GM12891 (cell line): ENCODE measurements at places on chromosomes 4 and X.

DNA sequence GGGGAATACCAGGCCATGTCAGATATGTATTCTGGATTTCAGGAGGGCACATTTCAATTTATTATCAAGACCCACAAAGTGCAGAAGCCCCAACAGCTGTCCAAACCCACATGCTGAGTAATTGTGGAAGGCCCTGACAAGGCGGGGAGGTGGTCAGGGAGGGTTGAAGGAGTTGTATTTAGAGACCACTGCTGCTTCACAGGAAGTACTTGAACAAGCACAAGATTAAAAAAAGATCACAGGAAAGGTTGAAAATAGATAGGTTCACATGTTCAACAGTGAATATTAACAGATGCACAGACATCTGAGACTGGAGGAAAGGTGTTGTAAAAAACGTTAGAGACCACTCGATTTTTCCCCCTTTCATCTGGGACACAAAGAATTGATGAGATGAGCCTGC, 17.9 kb downstream of the ATP8A1 start:
- no peak for DNase-seq

GRCh38 chr4:25956260-25956659, 42.2 kb downstream of the SMIM20 start:
- DNase-seq, result no peak

GRCh38 chrX:107522901-107523300, 73.4 kb downstream of the FRMPD3 start:
- DNase-seq, result no peak

- DNase-seq, result no peak
Observed at GRCh38 chr4:184255361-184255760, 37.7 kb upstream of the ENPP6 start.

- DNase-seq, result no peak
Observed at GRCh38 chr4:94577136-94577535, 125.4 kb downstream of the PDLIM5 start.

DNA sequence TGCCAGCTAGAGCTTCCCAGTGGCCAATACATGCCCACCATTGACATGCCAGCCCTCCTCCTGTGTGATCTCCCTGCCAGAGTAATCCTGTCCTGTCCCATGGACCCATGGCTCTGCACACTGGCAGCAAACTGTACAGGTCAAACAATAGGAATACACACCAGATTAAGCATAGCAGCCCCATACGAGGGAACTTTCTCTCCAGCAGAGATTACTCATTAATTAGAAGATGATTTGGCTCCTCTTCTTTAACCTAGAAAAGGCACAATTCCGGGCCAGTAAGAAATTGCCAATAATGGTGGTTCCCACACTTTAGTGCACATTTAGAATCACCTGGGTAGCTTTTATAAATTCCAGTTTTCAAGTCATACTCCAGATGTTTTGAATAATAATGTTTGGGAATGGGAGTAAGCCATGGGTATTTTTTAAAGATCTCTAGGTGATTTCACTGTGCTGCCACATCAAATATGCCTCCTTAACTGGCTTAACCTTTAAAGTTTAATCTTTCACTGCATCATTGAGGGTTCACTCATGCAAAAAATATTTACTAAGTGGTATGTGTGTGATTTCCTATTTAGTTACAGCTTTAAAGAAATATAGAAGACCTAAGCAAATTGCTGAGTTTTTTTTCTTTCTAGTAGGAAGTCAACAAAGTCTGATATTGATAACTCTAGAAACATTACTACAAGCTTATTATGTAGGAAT, 277.6 kb upstream of the NWD2 start:
- no peak for DNase-seq

DNA sequence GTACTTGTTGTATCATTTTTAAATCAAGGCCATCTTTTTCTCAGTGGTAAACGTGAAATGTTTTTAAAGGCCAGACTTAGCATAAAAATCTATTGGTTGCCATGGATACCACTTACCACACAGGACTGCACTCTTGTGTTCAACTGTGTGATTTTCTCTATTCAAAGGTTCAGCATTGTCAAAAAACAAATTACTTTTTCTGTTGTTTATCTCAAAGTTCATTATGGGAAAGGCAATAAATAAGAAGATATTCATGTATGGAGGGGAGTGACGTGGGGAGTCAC, 231.0 kb upstream of the GATB start:
- no peak for DNase-seq

DNA sequence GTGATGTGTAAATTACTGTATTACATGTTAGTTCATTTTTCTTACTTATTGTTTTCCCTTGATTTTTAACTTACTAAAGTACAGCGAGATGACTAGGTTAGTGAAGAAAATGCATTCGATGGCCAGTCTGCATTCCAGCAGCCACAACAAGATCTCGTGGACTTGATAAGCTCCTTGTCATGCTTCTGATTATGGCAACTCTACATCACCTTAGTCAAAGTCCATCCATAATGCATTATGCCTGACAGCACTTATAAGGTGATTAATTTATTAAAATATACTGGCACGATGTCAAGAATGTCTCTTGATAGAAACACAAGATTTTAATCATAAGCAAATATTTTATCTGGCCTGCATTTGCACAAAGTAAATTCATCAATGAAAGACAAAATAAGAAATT, 109.9 kb upstream of the NAP1L5 start:
- no peak for DNase-seq

DNA sequence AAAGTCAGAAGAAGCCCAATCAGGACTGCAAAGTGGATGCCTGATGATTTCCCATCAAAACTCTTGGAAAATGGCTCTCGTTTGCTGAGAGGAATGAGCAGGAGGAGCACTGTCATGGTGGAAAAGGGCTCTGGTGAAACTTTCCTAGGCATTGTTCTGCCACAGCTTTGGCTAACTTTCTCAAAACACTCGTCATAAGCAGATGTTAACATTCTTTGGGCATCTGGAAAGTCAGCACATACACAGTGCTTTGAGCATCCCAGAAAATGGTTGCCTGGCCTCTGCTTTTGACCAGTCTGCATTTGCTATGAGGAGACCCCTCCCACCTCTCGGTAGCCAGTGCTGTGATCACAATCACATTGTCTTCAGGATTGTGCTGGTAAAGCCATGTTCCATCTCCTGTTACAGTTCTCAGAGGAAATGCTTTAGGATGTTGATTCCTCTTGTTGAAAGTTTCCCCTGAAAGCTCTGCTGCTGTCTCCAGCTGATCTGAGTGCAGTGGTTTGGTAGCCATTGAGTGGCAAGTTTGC, 25.2 kb upstream of the TBC1D14 start:
- no peak for DNase-seq

- DNase-seq, result no peak
Observed at GRCh38 chr4:21858971-21859370, 89.6 kb downstream of the KCNIP4 start.

- no peak for DNase-seq
Observed at GRCh38 chr4:133493241-133493640, 344.1 kb downstream of the PCDH10 start.

GRCh38 chr4:114807357-114807756, 208.8 kb downstream of the UGT8 start:
- DNase-seq, result no peak
